ENCODE measurements at places on chromosomes 5 and 9. TPM values are rescaled to one million over a fixed set of nuclear protein-coding genes. Genes with fewer than 3 reads are reported as not detected.

- DNase-seq = peak; percentile 64
These were observed 21.4 kb downstream of the TMEM245 start for GRCh38 chr9:109098171-109098959.

- DNase-seq = peak; percentile 69
These were observed 2.3 kb upstream of the ZNF782 start for GRCh38 chr9:96856363-96857286.

DNA sequence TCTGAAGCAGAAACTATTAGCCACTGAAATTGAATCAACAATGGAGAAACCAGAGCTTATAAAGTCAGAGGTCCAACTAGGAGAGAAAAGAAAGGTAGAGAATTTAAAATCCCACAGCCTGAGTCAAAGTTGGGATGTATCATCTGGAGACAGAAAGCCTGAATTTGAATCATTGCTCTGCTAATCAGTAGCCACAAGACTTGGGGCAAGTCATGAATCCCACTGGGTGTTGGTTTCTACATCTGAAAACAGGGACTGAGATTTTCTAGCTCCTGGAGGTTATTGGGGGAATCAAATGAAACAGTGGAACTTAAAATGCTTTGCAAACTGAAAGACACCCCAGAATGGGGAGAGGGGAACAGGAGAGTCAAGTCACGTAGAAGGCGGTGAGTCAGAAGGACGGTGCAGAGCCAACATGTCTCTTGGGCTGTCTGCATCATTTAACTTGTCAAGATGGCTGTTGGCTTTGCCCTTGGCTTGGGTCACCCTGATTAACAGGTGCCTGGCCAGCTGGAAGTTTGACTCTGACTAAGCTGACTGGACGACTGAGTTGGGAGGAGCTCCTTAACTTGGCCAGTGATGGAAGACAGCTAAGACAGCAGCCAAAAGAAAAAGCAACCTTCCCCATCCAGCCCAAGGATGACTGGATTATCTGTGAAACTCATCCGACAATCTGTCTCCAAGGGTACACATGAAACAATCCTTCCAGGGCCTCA is 60.6 kb upstream of the ADRA1B start:
- peak; percentile 69 for DNase-seq

- DNase-seq = peak; percentile 4
These were observed 314.3 kb upstream of the CHD1 start for GRCh38 chr5:99243111-99243510.

DNA sequence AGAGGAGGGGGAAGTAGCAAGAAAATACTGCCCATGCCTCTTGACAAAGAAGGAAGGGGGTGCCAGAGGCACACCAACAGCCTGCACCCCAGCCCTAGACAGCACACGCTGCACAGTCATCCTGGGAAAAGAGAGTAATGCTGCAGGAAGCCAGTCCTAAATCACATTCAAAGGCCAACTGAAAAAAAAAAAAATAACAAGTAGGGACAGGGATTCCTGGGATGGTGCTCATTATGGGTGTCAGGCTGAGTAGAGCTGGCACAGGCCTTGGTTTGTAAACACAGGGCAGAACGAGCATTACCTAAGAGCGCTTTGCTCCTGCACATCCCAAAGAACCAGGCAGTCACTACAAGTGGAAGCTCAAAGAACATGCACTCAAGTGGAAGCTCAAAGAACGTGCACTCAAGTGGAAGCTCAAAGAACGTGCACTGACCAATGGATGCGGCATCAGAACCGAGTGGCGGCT is 7.8 kb downstream of the RAPGEF1 start:
- DNase-seq = no peak

DNA sequence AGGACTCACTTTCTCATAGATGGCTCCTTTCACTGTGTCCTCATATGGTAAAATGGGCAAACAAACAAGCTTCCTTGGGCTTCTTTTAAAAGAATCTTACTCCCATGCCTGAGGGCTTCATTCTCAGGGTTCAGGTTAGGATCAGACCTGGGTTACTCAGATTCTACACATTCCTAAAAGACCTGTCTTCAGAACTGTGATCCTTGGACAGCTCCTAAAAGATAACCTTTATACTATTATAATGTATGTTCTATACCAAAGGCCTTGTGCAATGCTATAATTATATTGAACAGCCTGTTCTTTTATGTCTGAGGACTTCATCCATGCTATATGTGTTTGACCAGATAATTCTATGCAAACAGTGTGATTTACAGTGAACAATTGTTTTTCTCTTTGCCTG is 264.4 kb upstream of the CDH10 start:
- DNase-seq = no peak

DNA sequence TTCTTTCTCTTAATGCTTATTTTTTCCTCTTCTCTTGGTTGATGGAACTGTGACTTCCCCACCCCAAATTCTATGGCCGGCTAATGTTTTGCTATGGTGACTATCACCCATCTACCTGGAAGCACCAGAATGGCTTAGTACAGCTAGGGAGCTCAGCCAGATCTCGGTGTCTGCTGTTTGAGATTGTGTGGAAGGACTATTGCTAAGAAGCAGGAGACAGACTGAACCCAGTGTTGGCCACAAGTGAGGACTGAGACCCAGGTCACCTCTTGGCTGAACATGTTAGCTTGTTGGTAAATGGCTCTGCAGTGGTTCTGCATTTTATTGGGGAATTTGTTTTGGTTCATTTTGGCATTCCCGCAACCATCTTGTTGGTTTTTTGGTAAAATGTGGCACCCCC is 2.7 kb downstream of the PRRC2B start:
- DNase-seq = no peak

- no peak for DNase-seq
These were observed 103.2 kb downstream of the PTTG1 start for GRCh38 chr5:160524827-160525226.

DNA sequence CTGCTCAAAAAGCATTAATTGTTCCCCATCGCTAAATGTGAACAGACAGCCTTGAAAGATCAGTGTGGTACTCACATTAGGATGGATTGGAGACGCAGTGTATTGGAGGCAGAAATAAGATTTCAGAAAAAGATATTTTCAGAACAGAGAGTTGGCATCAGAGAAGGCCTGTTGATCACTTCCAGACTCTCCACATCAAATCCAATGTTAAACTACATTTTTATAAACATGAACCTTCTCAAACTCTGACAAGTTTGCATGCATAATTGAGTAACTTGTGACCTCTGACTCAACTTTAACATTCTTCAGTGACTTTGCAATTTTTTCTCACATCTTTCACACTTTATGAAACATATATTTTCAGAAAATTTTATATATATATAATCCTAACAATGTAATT is 919.6 kb upstream of the SEMA6A start:
- peak; percentile 26 for DNase-seq

DNA sequence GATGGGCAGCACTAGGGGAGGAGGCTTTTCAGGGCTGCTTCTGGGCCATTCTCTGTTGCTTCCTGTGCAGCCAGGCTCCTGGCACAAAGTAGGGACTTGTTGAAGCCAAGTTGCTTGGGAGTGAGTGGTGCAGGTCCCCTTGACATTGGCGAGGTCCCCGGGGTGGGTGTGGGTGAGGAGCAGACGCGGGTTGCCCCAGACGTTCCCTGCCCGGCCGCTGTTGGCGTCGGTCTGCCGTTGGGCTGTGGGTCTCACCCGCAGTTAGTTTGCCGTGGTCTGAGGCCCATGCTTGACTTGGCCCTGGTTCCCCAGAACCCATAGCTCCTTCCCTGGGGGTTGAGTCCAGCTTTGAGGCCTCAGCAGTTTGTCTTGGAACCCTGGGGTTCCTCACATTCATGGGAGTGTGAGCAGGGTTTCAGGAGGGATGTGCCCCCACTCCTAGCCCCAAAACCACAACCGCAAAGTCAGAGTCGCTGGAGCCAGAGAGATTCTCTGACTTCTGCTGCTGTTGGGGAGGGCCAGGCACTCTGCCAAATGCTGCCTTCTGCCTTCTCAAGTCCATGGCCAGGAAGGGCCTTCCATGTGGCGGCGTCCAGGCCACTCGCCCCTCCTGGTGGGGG is 77.5 kb downstream of the RXRA start:
- peak; percentile 82 for DNase-seq

- peak; percentile 86 for DNase-seq
These were observed 93.4 kb downstream of the KCNIP1 start for GRCh38 chr5:170597109-170597751.

- DNase-seq = no peak
These were observed 21.0 kb downstream of the CAMSAP1 start for GRCh38 chr9:135886147-135886981.

DNA sequence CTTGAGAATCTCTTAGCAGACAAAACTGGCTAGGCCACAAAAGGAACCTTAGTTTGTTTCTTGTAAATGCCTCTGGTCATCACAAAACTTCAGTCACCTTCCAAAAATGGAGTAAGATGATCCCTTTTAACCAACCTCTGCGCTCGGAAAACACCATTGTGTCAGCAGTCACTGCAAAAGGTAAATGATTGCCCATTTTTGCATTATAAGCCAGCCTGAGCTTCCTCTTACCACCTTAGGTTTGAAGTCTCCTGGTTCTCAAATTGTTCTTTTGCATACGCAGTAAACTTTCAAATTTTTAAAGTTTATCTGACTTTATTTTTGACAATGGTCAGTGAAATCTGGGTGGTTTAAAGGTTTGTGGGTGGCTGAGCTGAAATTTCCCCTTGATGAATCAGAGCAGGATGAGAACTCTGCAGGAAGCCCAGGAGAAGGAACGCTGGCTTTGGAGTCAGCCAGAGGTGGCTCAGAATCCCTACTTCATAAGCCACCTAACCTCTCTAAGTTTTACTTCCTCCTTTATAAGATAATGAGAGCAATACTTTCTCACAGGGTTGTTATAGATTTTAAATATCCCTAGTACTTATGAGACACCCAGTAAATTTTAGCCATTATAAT is 131.4 kb downstream of the MED10 start:
- no peak for DNase-seq

GRCh38 chr5:177429248-177430040 is 3.0 kb downstream of the GRK6 start:
- DNase-seq = peak; percentile 61

GRCh38 chr5:131001507-131001906 is 163.5 kb downstream of the HINT1 start:
- DNase-seq = no peak

GRCh38 chr5:22852807-22853660 is at the start of gene CDH12:
Gene CDH12, minus strand, starts transcription at chr5:22853344.
- DNase-seq = peak; percentile 22

GRCh38 chr9:129486756-129487657 is 133.9 kb downstream of the C9orf50 start:
- DNase-seq = peak; percentile 82

GRCh38 chr5:93594591-93595419 is 11.8 kb downstream of the NR2F1 start:
- DNase-seq = no peak

DNA sequence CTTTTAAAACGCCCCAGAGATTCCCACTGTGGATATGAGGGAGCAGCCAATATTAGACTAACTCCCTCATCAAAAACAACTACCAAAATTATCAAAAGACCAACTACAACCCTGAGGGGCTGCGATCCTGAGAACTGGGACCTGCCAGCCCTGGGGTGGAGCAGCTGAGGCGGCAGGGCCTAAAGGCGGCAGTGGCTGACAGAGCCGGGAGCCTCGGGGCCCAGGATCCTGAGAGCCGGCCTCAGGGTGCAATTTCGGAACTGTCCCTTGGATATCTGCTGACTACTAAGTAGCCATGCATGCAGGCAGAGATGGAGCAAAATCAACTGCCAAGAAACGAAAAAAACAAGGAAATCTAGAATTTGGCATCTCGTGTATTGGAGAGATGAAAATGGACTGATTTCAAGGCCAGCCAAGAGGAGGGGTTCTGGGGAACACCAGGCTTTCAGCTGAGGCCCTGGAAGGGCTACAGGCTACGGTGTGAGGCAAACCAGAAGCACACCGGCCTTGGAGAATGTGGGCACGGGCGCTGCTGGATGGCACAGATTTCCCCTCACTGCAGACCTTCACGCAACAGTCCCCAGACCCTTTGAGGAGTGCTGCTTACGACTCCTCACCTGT is 63.6 kb upstream of the UBAC1 start:
- peak; percentile 65 for DNase-seq

GRCh38 chr5:110916381-110917049 is 155.0 kb upstream of the TSLP start:
- no peak for DNase-seq

DNA sequence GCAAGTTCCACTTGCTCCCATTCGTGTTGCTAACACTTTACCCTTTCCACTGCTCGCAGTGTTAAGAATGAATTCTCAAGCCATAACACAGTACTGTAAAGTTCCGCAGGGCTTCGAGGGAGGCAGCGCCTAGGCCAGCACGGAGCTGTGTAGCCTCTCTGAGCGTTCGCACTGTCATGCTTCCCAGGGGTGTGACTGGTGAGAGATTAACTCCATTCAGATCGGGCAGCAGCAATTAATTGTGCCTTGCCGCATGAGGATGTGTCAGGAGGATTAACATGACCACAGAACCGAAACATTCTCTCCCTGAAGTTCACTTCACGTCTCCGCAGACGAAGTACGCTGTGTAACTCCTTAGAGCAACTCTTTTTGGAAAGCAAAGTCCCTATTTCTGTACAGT is 23.2 kb downstream of the ZBTB34 start:
- DNase-seq = no peak

GRCh38 chr5:110034056-110034600 is 344.4 kb downstream of the MAN2A1 start:
- no peak for DNase-seq

- no peak for DNase-seq
These were observed 117.1 kb downstream of the NUDT12 start for GRCh38 chr5:103445426-103446035.

GRCh38 chr5:52727020-52727419 is 60.7 kb upstream of the ITGA1 start:
- no peak for DNase-seq

DNA sequence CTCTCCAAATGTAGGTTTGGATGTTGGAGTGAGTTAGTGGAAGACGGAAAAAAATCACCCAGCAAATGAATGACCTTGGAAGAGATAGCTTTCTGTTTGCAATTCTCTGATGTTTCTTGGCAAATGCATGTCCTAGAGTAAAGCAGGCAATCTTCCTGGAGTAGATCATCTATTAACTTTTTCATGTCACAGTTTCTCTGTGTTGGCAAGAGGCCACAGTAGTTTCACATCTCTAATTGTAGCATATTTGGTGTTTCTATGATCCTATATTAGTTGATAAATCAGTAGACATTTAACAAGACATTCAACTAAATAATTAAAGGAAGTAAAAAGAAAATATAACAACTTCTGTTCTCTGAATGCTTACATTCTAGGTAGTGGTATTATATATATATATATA is 138.2 kb upstream of the MINAR2 start:
- peak; percentile 35 for DNase-seq

DNA sequence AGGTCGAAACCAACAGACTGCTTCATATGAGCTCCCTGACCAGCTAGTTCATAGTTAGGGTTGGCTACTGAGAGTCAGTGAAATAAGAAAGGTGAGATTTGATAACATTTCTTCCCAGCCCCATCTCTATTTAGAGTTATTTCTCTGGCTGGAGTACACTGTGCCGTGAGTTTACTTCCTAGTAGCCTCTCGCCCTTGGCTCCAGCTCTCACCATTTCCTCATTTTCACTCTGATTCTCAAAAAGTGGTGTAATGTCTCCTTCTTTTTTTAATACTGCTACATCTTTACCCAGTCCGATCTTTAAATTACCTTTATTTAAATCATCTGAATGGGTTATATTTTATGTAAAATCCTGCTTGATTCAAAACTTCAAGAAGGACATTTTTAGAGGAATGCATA is 100.4 kb upstream of the FAM174A start:
- no peak for DNase-seq

TAF11L5 gene
- not detected for polyA plus RNA-seq

SLC28A3 gene
- 0.29 TPM for polyA plus RNA-seq

KIF24 gene
- polyA plus RNA-seq = 16.3 TPM

KIF4B gene
- polyA plus RNA-seq = 0.07 TPM

SETD9 gene
- 10.5 TPM for polyA plus RNA-seq

IRX1 gene
- polyA plus RNA-seq = 9.6 TPM

ROPN1L gene
- polyA plus RNA-seq = not detected

FSTL4 gene
- polyA plus RNA-seq = 1.2 TPM

CSF2 gene
- polyA plus RNA-seq = not detected

SHROOM1 gene
- polyA plus RNA-seq = 3.0 TPM

DRD1 gene
- not detected for polyA plus RNA-seq
